CD4-positive, alpha-beta T cell treated with Interleukin-15 for 4 hours (primary cell): ENCODE measurements at places on chromosomes 6 and 20.
A peak's percentile ranks its signal among the peaks of the same experiment; 100 is the strongest.

DNA sequence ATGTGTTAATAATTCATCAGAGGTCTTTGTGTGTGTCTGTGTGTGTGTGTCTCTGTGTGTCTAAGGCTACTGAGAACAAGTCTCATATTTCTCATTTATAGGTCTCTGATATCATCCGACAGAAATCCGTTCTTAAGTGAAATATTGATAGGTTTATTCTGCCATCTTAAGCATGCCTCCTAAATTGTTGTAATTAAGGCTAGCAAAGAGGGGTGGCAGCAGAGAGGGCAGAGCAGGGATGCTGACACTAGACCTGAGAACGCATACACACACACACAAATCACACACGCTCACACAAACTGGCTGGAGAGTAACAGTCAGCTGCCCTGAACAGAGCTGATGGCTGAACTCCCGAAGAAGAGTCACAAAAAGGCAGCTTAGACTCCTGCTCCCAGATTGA is 84.9 kb upstream of the LRFN2 start:
- DNase-seq = no peak

- DNase-seq = no peak
Observed at GRCh38 chr6:104589940-104590339, 269.8 kb downstream of the HACE1 start.

GRCh38 chr20:1310506-1311190 is 18.3 kb downstream of the SDCBP2 start:
- DNase-seq = no peak

GRCh38 chr6:28648035-28648877 is 122.6 kb downstream of the GPX5 start:
- DNase-seq = no peak

DNA sequence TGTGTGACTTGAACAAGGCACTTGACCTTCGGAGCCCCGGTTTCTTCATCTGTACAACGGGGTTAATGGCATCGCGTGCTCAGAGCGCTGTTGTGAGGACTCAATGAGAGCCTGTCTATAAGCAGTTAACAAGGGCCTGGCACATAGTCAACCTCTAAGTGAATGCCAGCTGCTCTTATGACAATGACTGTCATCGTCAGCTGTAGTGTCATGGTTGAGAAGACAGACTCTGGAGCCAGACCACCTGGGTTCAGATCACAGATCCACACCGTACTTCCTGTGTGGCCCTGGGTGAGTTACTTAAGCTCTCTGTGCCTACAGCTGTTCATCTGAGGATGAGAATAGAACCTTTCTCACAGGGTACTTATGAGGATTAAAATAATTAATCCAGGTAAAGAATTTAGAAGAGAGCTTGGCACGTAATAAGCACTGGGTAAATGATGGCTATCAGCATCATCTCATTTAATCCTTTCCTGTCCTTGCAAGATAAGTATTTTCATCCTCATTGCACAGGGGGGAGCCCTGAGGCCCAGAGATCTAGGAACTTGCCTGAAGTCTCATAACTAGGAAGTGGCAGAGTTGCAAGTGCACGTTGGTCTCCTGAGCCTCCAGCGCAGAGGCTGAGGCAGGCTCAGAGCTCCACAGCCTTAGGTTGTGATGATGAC is 105.3 kb downstream of the EYA2 start:
- no peak for DNase-seq

GRCh38 chr6:84137051-84137375 is 90.4 kb downstream of the CEP162 start:
- DNase-seq = no peak

DNA sequence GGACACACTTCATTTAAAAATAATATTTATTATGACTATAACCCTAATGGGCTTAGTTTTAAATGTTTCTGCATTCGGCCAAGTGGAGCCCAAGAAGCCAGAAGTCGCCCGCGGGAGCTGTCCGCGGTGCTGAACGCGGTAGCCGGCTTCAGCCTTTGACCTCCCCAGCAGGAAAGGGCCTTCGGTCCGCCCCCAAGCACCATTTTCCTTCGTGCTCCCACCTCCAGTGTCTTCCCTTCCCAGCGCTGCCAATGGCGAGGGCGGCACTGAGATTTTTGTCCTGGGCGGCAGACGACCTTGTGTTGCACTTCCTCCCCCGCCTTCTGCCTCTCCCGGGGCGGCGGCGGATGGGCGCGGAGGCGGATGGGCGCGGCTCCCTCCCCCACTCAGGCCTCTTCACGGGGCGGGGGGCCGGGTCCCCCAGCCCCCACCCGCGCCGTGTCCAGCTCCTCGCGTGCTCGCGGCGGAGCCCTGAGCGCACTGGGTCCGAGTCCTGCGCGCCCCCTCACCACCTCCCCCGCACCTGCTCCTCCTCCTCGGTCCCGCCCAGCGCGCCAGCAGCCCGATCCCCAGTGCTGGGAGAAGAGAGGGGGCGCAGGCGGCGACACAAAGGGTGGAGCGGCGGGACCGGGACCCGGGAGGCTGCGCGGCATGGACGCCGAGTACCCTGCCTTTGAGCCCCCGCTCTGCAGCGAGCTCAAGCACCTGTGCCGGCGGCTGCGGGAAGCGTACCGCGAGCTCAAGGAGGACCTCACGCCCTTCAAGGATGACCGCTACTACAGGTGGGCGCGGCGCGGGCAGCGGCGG is 23.6 kb upstream of the TMEM181 start:
- DNase-seq = peak; percentile 67

DNA sequence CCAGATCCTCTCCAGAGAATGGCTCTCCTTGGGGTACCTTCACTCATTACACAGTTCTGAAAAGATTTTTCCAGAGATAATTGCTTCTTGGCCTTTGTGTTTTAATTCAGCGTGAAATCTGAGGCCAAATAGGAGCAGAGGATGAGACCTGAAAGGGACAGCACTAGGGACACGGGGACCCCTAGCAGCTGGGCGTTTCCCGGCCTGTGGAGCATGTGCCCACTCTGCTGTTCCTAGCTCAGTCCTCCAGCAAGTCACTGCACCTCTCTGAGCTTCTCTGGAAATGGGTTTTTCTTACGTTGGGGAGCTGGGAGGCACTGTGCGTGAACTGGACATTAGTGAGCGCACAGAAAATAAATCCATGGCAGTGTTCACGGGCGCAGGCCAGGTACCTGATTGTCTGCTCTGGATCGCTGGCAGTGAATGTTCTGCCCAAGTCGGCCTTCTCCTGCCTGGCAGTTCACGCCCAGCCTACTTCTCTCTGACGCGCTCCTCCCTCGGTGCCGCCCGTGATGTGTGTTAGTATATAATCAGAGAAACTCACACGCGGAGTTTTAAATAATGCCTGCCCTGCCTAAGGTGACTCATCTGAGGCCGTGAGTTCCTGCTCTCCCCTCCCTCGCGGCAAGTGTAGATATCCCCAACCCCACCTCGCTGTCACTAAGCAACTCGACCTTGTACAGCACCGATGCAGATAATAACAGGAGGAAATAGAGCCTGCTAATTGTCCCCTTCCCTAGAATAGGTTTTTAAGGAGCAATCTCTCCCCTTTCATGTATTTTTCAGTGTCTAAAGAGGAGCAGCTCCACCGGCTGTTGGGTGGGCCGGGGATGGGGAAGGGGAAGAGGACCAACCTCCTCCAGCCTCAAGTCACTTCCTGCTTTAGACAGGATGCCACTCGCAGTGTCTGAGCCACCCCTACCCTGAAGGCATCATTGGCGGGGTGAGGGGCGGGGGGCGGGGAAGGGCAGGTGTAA is 2.7 kb upstream of the TUBB2A start:
- peak; percentile 85 for DNase-seq

- no peak for DNase-seq
Observed at GRCh38 chr20:19284400-19285178, 72.1 kb downstream of the SLC24A3 start.

DNA sequence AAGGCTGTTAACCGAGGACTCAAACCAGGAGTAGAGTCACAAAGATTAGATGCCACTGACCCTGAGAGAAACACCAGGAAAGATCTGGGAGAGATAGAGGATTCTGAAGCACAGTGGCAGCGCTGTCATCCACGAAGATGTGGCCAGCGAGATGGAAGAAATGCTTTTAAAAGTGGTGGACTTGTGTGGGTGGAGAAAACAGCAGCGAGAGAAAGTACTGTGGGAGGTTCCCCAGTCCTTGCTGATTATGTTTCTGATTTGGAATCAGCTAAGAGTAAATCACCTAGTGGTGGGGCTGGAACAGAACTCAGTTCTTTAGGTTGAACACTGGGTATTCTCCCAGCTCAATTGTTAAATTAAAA is 435 bp upstream of the ZNF322 start:
- DNase-seq = peak; percentile 28

GRCh38 chr6:38264605-38265004 is 375.1 kb downstream of the BTBD9 start:
- DNase-seq = no peak

DNA sequence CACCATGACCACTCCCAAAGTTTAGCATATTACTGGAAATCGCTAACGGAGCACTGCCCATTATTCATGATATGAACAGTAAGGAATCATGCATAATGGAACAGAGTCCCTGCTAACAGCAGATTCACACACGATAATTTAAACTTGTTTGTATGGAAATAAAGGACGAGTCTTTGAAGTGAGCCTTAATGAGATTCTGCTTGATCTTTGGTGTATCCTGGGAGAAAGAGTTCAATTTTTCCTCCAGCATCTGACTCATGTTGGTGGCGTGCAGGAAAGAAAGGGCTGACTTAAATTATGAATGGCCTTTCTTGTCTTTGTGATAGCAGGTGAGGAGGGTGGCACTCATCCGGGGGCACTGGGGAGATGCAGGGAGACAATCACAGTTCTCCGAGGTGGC is 194.6 kb downstream of the ZNF217 start:
- no peak for DNase-seq

DNA sequence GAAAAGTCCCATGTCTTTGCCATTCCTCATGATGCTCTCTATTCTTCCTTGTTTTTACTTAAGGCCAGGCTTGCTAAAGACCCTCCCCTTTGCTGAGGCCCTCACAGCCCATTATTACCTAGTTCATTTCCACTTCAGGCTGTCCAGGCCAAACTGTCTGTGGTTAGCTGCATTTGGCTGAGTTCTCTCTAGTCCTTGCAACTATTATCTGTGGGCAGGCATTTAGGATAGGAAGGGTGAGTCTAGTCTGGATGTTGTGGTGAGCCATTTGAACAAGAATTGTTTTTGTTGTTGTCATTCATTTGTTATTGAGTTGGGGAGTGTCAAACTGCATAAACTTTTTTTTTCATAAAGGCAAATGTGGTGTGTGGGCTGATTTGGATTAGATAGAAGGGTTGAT is 182.4 kb downstream of the CD109 start:
- no peak for DNase-seq

GRCh38 chr6:169722362-169723199 is 1.7 kb downstream of the PHF10 start:
- peak; percentile 18 for DNase-seq

- no peak for DNase-seq
Observed at GRCh38 chr20:17958373-17959256, 10.0 kb downstream of the SNX5 start.

GRCh38 chr6:3281631-3282475 is 23.1 kb downstream of the PSMG4 start:
- DNase-seq = no peak

GRCh38 chr6:116461331-116461931 is at the start of gene CALHM6:
CALHM6 (plus strand) TSS chr6:116461375; CDS start chr6:116461930, 555 bp downstream.
- DNase-seq = no peak

GRCh38 chr20:34956751-34957472 is 1.2 kb downstream of the MYH7B start:
- DNase-seq = no peak

GRCh38 chr6:42808492-42809483 is 26.9 kb downstream of the BICRAL start:
- DNase-seq = no peak

DNA sequence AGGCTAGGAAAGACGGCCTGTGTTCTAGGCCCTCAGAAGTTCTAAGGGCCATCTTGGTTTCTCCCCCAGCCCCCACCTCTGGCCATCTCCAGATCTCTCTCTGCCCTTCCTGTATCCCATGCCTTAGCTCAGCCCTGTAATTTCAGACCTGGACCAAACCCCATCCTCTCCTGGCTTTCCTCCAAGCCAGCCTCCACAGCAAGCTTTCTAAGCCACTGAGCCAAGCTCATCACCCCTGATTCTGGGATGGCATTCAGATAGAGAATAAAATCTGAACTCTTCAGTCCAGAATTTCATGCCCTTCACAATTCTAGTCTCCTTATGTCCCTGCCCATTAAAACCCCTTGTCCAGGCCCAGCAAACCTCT is 18.9 kb upstream of the CCM2L start:
- no peak for DNase-seq

GRCh38 chr20:10718661-10719060 is 44.9 kb upstream of the JAG1 start:
- DNase-seq = no peak
